Breast epithelium (tissue), 4 donors: ENCODE measurements at places on chromosomes 4 and X.
A peak's percentile ranks its signal among the peaks of the same experiment; 100 is the strongest.

DNA sequence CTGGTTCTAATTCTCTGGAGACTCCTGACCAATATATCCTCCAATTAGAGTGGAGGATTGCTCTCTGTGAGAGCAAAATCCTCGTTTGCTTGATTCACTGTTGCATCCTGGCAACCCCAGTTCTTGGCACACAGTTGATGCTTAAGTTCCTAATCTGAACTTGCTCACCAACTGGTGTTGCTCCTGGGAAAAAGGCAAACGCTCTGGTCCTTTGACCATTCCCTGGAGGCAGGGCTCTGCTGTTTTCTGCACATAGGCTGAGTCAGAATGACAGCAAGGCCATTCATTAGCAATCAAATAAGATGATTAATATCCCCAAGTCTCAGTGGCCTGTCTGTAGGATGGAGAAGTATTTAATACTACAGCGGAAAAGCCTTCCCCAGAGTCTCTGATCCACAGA is 172.7 kb upstream of the TBC1D9 start:
- H3K36me3 ChIP-seq = no peaks in the 10 kb centered on the region
- H3K4me1 ChIP-seq = no peaks in the 10 kb centered on the region
- no peak overlapping the region for H3K4me3 ChIP-seq
- no peak overlapping the region for H3K27ac ChIP-seq
- no peak for DNase-seq
- H3K27me3 ChIP-seq = no peaks in the 10 kb centered on the region

- peak overlapping the region; percentile 85 for H3K27ac ChIP-seq
- DNase-seq = no peak
- H3K4me3 ChIP-seq = peak overlapping the region; percentile 47
Measured at GRCh38 chrX:51894697-51895336, 1.4 kb downstream of the MAGED1 start.

GRCh38 chrX:5724123-5724522 is 504.5 kb downstream of the NLGN4X start:
- no peak overlapping the region for H3K27ac ChIP-seq
- H3K4me3 ChIP-seq = no peak overlapping the region
- H3K4me1 ChIP-seq = no peaks in the 10 kb centered on the region

DNA sequence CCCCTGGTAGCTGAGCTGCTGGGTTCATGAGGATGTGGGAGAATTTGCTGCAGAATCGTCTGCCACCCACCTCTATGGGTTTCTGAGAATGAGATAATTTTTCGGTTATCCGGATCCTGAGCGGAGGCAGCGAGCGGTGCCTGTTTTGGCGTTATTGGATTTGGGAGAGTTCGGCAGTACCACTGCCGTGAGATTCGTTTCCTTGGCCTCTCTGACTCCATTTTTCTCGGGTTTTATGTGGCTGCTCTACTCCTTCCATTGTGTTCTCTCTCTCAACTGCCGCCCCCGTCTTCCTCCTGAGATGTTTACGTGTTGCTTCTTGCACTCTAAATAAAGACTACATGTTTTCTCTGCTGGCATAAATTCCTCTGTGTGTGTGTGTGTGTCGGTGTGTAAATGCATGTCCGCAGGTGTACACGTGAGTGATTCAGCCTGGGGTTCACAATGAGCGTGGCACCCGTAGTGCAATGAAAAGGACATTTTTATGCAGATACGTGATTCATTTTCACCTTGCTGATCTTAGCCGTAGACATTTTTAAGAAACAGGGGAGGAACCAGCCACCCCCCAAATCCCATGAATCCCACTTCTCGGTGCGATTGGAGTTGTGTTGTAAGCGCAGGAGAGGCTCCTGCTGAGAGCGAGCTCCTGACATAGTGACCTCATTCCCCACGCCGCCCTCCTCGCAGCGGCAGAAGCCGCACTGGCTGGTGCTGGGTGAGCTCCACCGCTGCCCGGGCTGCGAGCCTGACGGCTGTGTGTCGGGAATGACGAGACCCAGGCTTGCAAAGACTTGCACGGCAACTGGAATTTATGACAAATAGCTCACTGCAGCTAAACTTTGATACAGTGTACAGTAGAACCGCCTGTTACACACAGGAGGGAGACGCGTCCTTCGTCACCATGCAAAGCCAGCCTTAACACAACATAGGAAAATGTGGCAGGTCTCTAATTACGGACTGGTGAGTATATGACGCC is 82.2 kb downstream of the STOX2 start:
- no peaks in the 10 kb centered on the region for H3K4me1 ChIP-seq
- H3K27me3 ChIP-seq = no peaks in the 10 kb centered on the region
- peak overlapping the region; percentile 67 for H3K4me3 ChIP-seq

- DNase-seq = no peak
- H3K27ac ChIP-seq = no peak overlapping the region
- H3K27me3 ChIP-seq = no peaks in the 10 kb centered on the region
- H3K36me3 ChIP-seq = no peaks in the 10 kb centered on the region
- no peaks in the 10 kb centered on the region for H3K4me1 ChIP-seq
Measured at GRCh38 chr4:94722270-94722669, 35.5 kb upstream of the BMPR1B start.

- H3K27me3 ChIP-seq = no peaks in the 10 kb centered on the region
- peak overlapping the region; percentile 100 for H3K27ac ChIP-seq
- DNase-seq = no peak
- H3K4me1 ChIP-seq = peaks cover 27% of the 10 kb centered on the region
Measured at GRCh38 chrX:41335198-41335957, 1.4 kb downstream of the DDX3X start.
